ENCODE measurements at places on chromosomes 1 and 21.

- no peak for DNase-seq
Observed at GRCh38 chr21:38898422-38899096, 92.8 kb downstream of the ETS2 start.

GRCh38 chr1:91818713-91818975 is 67.3 kb downstream of the TGFBR3 start:
- no peak for DNase-seq

DNA sequence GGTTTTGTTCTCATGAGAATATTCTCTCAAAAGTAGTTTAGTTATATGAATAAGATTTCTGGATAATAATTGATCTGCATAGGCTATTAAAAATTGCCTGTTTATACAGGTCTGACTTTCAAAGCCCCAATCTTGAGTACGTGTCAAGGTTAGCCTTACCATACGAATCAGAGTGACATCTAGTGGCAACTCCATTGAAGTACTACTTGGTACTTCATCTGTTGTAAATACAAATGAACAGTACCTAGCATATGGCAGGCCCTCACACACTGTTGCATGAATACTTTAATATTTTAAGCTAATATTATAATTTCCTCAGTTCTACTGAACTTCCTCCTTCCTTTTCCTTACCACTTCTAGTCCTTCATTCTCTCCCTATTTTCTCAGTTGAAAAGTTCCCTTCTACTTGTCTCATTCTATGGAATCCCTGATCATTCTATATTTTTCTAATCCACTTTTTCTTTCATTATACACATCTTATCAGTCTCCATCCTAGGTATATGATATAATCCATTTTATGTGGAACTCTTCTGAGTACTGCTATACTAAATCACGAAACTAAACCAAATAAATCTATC is 101.2 kb downstream of the AKT3 start:
- DNase-seq = no peak

DNA sequence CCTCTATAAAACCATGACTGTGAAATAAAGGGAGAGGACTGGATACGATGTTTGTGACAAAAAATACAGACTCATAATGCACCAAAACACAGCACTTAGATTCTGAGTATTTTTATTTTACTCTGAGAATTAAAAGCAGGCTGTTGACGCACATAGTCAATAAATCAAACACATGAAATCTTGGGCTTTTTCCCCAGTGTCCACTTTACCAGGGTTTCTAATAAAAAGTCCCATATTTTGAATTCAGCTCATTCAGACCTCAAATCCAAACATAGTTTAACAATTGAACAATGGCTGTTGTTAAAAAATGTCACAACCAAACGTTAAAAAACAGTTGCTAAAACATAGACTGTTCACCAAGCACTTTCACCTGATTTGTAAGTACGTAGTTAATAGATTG is 553.4 kb downstream of the LTN1 start:
- DNase-seq = no peak

DNA sequence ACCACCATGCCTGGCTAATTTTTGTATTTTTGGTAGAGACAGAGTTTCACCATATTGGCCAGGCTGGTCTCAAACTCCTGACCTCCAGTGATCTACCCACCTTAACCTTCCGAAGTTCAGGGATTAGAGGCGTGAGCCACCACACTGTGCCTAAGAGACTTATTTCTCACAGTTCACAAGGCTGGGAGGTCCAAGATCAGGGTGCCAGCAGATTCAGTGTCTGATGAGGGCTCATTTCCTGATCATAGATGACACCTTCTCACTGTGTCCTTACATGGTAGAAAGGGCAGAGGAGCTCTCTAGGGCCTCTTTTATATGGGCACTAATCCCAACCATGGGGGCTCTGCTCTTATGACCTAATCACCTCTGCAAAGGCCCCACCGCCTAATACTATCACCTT is 58.8 kb downstream of the ARHGEF10L start:
- no peak for DNase-seq

DNA sequence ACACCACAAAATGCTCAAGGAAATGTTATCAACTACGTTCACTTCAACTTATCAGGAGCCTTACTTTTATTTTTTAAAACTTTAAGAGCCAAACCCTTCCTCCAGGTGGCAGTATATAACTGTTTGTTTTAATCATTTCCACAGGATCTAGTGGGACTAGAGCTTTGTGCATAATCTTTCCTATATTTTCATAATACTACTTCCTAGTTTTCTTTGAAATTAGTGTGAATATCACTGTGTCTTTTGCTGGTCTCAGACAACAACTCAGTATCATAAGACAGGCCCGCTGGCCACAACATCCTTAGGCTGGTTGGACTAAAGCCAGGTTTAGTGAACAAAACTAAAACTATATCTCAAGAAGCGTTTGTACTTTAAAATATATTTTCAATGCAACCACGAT is 145.5 kb downstream of the TIAM1 start:
- no peak for DNase-seq

- DNase-seq = no peak
Observed at GRCh38 chr1:85496941-85497582, 32.1 kb upstream of the DDAH1 start.

- DNase-seq = no peak
Observed at GRCh38 chr1:211492511-211493132, 660 bp upstream of the RD3 start.

- no peak for DNase-seq
Observed at GRCh38 chr1:15099441-15100120, 54.0 kb upstream of the TMEM51 start.

- DNase-seq = no peak
Observed at GRCh38 chr1:98565951-98566350, 95.6 kb upstream of the SNX7 start.

GRCh38 chr21:28636752-28637691 is 355.7 kb downstream of the LTN1 start:
- DNase-seq = no peak

DNA sequence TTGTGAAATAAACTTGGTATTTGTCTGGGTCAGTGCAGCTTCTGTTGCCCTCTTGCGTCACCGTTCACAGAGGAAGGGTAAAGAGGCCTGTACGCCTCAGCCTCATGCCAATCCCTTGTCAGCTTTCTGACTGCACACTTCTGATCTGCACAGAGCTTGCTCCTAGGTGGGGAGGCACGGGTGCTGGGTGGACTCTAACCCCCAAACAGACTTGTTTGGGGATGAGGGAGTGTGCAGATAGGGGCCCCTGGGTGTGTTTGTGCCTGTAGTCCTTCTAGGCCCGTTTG is 803 bp upstream of the B4GALT2 start:
- no peak for DNase-seq

GRCh38 chr1:177913762-177914540 is 55.9 kb downstream of the SEC16B start:
- DNase-seq = no peak

DNA sequence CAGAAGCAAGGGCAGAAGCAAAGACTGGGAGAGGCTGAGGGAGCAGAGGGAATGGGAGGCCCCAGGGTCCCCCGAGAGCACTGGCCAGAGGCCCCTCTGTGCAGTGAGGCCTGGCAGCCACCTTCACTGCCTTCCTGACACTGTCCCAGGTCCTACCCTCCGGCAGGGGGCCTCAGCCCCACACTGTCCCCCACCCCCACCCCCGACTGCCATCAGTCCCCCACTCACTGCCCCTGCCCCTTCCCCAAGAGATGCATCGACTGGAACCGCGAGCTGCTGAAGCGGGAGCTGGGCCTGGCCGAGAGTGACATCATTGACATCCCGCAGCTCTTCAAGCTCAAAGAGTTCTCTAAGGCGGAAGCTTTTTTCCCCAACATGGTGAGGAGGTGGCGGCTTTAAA is 13.0 kb upstream of the PADI6 start:
- DNase-seq = no peak

DNA sequence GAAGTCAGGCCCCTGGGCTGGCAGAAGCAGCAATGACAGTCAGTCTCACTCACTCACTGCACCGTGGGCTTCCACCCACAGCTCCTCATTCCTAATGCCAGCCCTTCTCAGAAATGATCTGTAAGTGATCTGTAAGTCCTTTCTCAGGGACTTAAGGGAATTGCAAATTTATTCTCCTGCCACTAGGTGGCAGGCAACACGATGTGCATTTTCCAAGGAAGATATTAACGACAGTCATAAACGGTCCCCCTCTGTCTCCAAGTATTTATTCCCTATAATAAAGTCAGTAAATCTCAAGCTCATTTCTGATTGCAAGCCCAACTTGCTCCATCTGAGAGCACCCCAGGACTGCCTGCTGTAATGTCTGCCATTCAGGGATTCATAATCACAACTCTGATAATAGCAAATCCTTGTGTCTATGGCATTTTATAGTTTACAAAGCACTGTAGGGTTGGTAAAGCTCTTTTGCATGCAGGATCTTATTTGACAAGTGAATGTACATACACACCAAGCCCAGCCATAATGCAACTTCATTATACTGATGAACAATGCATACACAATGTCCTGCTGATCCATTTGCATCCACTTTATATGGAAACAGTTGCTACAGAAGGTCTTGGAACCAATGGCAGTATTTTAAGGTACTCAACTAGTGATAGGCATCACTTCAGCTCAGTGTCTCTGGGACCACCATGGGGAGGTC is 380.5 kb upstream of the CAMK1G start:
- DNase-seq = no peak

GRCh38 chr1:227849251-227849650 is 33.8 kb downstream of the PRSS38 start:
- DNase-seq = no peak

DNA sequence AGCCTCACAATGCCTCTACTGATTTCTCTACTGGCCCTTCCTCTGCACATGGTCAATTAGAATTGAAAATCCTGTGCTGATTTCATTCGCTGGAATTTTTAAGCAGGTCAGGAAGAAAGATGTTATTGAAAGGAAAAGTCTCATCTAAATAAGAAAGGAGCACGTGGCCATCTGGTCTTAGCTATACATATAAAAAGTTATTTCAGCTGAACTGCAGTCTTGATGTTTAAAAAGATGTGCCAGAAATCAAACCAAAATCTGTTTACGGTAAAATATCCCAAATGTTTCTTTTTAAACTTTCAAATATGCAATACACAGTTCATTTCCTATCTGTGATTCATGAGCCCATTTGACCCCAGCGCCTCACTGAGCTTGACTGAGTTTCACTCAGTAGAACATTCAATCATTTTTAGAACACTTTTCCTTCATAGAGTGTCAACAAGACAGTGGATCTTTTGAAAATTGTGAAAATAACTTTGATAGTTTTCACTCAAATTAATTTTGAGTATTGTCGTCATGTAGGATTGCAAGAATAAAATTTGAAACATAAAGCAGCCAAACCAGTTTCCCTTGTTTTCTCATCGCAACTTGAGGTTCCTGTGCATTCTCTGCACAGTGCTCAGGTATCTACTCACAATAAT is 293.6 kb downstream of the PTPRC start:
- DNase-seq = no peak

GRCh38 chr1:214500340-214501055 is 50.9 kb downstream of the PTPN14 start:
- DNase-seq = peak; percentile 75

DNA sequence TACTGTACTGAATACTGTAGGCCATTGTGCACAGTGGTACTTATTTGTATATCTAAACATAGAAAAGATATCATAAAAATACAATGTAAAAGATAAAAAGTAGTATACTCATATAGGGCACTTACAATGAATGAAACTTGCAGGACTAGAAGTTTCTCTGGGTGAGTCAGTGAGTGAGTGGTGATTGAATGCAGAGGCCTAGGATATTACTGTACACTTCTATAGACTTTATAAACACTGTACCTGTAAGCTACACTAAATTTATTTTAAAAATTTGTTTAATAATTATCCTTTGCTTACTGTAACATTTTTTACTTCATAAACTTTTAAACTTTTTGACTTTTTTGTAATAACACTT is 82.5 kb downstream of the FGGY start:
- DNase-seq = no peak

GRCh38 chr1:245216366-245217115 is 61.8 kb downstream of the KIF26B start:
- no peak for DNase-seq

GRCh38 chr1:206725109-206725963 is 40.6 kb downstream of the MAPKAPK2 start:
- DNase-seq = peak; percentile 68

DNA sequence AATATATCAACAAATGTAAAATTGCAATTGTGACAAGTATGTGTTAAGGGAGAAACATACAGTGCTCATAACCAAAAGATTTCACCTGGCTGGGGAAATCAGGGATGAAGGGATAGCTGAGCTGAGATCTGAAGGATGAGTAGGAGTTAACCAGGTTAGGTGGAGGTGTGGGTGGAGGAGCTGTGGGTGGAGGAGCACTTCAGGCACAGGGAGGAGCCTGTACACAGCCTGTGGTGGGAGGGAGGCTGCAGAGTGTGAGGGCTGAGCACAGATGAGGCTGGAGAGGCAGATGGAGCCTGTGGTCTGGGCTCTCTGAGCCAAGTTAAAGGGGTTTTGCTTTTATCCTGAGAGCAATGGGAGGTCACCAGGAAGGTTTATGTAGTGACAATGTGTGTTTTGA is 111.9 kb downstream of the XCL2 start:
- peak; percentile 41 for DNase-seq

GRCh38 chr1:205359771-205360565 is 3.2 kb upstream of the KLHDC8A start:
- DNase-seq = no peak

- no peak for DNase-seq
Observed at GRCh38 chr21:25062061-25062460, 545.2 kb downstream of the MRPL39 start.

GRCh38 chr21:37765221-37765900 is 150.9 kb downstream of the KCNJ6 start:
- peak; percentile 7 for DNase-seq

DNA sequence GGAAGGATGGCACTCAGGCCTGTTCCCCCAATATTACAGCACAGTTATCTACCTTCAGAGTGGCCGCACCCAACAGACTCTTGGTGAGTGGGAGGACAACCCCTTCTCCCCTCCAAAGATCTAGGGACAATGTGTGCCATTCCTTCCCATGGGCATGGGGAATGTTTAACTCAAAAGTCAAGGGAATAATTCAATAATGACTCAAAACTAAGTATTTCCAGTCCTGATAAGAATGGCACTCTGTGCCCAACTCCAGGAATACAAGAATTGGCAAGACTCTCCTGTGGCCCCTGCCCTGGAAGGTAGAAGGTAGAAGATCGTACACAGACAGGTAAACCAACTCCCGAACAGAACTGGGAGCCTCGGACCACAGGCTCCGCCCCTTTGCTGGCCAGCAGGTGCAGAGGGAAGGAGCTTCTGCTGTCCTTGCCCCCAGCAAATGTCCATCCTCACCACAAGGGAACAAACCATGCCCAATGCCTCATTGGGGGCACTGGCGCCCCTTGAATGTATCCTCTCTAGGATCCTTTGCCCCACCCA is 514.0 kb downstream of the NPHP4 start:
- no peak for DNase-seq
